NCI-H2029 treated with DMSO at 0.1 percent for 48 hours (cell line): ENCODE measurements at places on chromosomes 6 and 20.

GRCh38 chr6:29912840-29913239, 29.5 kb upstream of the HLA-A start:
- DNase-seq, result no peak

DNA sequence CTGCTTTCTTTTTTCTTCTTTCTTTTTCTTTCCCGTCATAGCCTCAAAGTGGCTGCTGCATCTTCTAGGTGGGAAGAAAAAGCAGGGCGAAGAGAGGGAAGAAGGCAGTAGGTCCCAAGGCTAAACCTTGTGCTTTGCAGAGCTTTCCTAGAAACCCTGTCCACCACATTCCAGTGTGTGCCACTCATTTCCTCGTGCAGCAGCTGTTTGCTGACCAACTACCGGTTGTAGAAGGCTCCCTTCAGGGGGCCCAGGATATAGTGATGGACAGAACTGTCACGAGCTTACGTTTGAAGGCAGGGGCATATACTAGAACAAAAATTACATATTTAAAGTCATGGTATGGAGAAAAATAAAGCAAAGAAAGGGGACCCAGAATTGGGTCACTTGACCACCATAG, 103.0 kb downstream of the SASH1 start:
- DNase-seq, result no peak

- no peak for DNase-seq
Observed at GRCh38 chr20:47944682-47945081, 159.4 kb upstream of the SULF2 start.

- no peak for DNase-seq
Observed at GRCh38 chr20:9374072-9374471, 140.3 kb upstream of the LAMP5 start.

- peak; percentile 38 for DNase-seq
Observed at GRCh38 chr6:110629153-110629552, 152.7 kb upstream of the SLC22A16 start.

DNA sequence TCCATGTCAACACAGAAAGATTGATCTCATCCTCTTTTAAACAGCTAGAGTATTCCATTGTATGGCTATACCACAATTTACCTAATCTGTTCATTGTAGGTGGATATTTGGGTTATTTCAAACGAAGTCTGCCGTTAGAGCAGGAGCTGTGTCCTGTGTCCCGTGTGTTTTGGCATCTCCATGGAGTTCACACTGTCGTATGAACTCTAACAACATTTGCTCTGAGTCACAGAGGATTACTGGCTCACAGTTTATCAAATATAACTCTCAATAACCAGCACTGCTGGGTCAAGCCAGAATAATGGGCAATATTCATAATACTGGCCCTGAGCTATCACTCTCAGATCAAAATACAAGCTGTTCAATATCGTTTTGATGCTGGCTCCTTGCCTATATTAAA, 16.4 kb downstream of the TRAM2 start:
- DNase-seq, result no peak

DNA sequence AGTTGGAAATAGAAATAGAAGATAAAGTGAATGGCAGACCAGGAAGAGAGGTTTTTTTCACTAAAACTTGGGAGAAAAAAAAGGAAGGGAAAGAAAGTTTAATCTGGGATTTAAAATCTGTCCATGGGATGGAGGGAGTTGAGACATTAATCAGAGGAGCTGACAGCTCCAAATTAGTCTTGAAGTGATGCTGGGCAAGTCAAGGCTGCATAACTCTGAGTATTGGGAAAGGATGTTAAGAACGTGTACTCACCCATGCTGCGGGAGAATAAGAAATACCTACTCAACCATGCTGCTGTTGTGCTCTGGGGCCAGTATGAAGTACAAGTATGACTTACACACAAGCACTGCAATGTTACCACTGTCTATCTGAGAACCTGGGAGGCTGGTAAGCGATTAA, 47.5 kb downstream of the SNRNP48 start:
- no peak for DNase-seq

GRCh38 chr20:54004445-54004844, 65.9 kb downstream of the BCAS1 start:
- DNase-seq, result no peak

DNA sequence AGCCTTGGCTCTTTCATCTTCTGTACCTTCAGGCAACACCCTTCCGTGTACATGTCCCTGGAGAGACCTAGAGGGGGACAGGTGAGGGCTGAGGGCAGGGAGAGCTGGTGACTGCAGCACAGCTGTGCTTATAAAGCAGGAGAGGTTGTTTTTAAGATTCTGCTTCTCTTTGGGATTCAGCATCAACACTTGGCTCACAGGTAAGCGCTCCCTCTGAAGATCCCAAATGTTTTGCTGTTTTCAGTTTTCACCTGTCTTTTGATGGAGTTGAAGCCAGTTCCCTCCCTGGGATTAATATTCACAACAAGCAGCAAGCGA, 19.4 kb upstream of the TRAF3IP2 start:
- no peak for DNase-seq

DNA sequence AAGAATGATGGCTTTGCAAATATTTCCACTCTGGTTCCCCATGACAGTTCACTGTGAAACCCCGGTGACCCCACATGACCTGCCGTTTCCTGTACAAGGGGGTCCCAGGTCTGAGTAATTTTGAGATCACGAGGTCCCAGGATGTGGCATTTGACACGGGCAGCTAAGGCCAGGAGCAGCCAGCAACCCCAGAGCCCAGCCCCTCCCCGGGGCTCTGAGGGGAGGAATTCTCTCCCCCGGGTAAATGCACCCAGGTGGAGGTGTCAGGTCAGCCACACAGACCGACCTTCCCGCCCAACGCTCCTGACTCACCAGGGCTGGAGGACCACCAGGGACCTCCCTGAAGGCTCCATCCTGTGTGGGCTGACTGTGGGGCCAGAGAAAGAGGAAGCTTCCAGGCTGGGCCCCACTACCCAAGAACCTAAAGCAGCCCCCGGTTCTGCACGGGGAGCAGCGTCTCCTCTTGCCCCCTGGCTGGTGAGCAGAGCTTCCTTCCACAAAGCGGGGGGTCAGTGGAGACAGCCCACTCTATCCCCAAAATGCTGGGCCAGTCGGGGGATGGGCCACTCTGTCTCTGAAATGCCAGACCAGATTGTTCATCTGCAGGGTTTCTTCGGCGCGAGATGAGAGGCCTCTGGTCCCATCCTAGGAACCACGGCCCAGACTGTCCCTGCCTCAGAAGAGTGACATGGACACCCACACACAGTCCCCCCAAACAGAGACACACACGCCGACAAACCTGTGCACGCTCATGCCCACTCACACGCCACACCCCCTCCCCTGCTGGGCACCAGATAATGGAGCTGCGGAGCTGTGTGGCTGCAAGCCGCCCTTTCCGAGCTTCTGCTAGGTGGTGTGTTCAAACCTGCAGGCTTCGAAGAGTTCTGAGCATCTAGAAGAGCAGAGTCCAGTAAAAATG, 23.4 kb upstream of the SLCO4A1 start:
- no peak for DNase-seq

GRCh38 chr20:24227600-24227999, 239.0 kb upstream of the GGTLC1 start:
- DNase-seq, result no peak

DNA sequence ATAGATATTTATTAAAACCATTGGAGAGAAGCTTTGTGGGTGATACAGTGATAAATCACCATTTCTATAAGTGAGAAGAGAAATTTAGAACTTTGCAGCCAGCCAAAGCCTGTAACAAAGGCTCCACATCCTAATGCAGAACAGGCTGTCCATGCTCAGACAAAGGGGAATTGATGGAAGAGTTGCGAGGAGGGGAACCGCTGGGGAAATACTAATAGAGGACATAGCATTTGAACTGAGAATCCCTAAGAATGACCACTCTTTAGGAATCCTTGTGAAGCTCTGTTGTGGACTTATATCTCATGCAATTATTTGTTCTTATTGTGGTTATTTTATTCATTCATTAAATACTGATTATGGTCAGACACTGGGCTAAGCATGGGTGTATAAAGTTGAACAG, 167.8 kb downstream of the PHF3 start:
- no peak for DNase-seq

DNA sequence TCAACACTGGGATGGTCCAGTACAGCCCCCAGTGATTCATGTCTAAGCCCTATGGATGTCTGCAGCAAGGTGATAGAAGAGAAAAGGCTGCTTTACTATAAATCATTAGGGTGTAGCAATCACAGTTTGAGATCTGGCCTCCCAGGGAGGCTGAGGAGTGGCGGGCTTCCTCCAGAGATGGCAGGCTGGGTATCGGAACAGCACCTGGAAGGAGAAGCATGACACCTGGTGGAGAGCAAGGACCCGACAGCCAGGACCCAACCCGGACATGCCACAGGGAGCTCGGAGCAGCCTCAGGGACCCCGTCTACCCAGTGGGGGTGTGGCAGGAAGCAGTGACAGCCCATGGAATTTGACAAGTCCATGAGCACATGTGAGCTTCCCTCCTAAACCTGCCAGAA, 114.8 kb upstream of the CD93 start:
- DNase-seq, result no peak

- DNase-seq, result no peak
Observed at GRCh38 chr20:24783631-24784492, 165.2 kb upstream of the CST7 start.

DNA sequence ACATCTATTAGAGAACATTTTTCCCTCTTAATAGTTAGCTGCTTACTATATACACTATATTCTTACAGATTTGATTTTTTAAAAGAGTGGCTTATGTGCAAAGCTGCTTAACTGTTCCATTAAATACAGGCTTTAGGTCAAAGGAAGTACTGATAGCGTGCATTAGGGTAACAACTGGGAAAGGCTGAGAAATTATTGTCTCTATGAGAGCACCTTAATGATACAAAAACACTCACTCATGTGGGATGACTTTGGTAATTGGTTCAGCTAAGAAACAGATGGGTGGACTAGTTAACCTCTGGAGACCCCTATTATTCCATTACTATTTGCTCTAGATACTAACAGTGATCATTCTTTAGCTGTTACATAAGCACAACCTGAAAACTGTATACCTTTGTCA, 4.0 kb downstream of the DCDC2 start:
- DNase-seq, result no peak

DNA sequence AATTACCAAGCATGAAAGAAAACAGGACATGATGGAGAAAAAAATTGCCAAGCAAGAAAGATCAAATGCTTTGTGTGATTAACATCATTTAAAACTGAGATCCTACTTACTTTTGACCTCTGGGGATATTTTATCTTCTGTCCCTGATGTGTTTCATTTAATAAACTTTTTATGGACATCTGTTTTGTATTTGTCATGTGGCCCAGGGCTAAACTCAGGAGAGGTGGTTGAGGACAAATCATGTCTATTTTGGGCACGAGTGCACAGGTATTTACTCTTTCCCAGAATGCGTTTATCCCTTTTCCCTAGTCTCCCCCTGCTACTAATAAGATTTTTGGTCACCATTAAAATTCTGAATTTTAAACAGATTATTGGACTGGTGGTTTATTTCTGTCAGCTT, 128.2 kb downstream of the NCOA3 start:
- no peak for DNase-seq

DNA sequence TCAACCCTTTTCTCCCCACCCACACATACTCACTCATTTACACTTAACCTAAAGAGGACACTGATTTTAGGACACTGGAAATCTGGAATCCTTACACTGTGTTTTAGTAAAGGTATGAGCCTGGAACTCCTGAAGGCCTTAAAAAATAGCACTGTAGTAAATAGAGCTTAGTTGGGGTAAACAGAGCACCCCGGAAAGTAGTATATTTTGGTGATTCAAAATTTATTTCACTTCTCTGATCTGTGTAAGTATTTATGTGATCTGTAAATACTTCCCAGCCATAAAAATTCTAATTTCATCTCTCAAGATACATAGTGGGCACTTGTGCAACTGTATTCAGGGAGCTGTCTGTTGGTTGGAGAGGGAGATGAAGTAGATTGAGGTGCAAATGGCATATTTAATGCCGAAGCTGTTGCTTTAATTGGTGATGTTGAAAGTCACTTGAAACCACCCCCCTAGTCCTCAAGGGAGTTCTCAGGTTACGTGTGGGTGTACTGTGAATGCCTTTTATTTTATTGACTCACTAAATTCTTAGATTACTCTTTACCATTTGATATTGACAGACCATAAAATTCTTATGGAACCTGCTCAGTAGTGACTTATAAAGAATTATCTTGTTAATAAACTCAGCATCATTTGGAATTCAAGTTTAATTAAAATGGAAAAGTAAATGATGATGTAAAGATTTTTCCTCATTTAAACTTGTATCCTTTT, 154.9 kb downstream of the SOX4 start:
- peak; percentile 80 for DNase-seq

- DNase-seq, result peak; percentile 97
Observed at GRCh38 chr6:159844737-159845645, 44.9 kb downstream of the PNLDC1 start.

DNA sequence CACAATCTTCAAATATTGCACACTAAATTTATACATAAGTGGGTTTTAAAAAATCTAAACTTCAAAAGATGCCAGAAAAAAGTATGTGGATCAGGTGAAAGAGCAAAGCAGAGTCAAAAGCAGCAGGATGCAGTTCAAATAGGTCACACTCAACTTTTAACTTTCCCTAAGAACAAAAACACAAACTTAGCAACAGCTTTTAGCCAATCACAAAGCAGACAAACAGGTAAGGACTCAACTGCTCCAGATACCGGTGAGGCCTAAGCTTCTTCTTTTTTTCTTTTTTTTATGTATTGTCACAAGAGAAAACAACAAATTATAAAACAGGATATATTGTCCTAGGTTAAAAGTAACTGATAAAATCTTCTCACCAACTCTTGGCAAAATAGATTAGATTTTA, 74.7 kb downstream of the SESN1 start:
- no peak for DNase-seq

DNA sequence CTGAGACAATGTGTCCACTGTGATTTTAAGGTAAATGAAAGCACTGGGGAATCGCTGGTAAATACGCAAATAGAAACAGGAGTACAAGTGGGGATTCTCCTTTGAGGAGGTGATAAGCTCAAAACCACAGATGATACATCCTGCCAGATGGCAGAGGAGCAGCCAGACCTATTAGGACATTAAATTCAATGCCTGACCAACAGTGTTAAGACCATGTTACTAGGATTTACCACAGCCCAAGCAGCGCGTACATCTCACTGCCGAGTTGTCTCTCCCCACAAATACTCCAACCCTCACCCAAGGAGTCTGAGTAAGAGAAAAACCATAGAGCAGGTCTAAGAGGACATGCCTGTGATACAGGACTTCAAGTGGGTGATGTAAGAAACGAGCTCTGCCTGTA, 68.9 kb upstream of the TULP1 start:
- DNase-seq, result peak; percentile 85

DNA sequence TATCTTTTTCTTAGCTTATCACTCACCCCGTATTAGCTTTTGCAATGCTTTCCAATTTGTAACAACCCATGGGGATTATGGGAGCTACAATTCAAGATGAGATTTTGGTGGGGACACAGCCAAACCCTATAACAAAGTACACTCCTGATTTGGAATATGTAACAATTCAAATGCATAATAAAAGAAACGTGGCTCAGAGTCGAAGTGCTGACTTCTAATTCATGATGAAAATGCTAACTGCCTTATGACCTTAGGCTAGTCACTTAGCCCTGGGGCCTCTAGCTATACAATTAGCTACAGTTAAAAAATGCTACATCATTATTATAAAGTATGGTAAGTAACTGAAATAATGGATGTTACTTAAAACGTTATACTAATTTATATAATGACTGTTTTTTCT, 955.0 kb upstream of the FLRT3 start:
- no peak for DNase-seq

- no peak for DNase-seq
Observed at GRCh38 chr20:56412949-56413348, 889 bp downstream of the CASS4 start.

- DNase-seq, result no peak
Observed at GRCh38 chr6:136546331-136546730, 3.9 kb downstream of the MAP7 start.

- no peak for DNase-seq
Observed at GRCh38 chr6:111980971-111981840, 72.7 kb upstream of the CCN6 start.
